ENCODE measurements at places on chromosomes 7 and 10.

DNA sequence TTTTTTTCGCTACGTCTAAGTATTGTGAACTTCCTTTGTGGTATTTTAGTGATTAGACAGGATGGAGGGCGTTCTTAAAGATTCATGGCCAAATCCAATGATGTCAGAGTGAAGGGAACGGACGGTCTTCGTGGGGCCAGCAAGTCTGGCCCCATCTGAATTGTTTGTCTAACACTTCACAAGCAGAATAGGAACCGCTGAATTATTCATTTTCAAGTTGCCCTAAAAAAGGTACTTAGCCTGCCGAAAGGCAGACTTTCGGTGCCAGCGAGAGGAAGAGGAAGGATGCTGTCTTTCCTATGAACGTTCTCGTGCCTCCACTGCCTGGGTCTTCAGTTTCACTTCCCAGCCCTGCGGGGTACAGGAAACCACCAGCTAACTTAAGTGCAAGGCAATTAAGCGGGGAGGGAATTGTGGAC lies 145.7 kb upstream of the SH2B2 start:
- H3K27ac ChIP-seq, result no peak overlapping the region
- no peak for DNase-seq
- H3K36me3 ChIP-seq, result peaks cover 3% of the 10 kb centered on the region

DNA sequence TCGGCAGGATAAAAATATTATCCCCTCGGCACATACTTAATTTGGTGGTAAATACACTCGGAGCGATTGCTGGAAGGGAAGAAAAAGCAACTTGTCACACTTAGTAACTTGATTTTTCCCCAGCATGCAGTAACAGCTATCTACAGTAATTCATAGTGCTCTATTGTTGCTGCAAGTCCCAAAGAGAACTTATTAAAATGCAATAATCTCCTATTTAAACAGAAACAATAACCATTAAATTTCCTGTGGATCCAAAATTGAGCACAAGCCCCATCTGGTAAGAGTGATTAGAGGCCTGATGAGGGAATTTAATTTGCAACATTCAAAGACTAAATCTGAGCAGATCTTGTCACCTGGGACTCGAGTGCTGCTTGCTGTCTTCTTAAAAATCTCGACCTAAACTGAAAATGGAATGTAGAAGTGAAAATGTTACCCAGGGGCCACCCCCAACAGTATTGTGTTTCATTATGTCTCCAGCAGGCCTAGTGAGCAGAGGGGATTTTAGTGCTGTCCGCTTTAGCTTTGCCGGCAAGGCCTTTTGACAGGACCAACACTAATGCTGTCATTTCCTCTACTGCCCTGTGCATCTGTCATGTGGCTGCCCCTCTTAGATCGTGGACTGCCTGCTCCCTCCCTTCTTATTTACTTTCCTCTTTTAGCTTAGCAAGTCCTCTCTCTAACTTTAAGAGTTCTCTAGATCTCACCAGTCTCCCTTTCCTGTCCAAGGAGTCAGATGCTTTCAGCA lies 639.7 kb downstream of the AUTS2 start:
- no peaks in the 10 kb centered on the region for H3K4me1 ChIP-seq
- H3K36me3 ChIP-seq, result no peaks in the 10 kb centered on the region
- DNase-seq, result no peak
- no peak overlapping the region for H3K27ac ChIP-seq
- H3K4me3 ChIP-seq, result no peak overlapping the region

- peaks cover 14% of the 10 kb centered on the region for H3K4me1 ChIP-seq
- no peaks in the 10 kb centered on the region for H3K36me3 ChIP-seq
- no peak overlapping the region for H3K4me3 ChIP-seq
- H3K27ac ChIP-seq, result no peak overlapping the region
- H3K27me3 ChIP-seq, result no peaks in the 10 kb centered on the region
Measured at GRCh38 chr10:124564881-124565280, 103.3 kb downstream of the LHPP start.

DNA sequence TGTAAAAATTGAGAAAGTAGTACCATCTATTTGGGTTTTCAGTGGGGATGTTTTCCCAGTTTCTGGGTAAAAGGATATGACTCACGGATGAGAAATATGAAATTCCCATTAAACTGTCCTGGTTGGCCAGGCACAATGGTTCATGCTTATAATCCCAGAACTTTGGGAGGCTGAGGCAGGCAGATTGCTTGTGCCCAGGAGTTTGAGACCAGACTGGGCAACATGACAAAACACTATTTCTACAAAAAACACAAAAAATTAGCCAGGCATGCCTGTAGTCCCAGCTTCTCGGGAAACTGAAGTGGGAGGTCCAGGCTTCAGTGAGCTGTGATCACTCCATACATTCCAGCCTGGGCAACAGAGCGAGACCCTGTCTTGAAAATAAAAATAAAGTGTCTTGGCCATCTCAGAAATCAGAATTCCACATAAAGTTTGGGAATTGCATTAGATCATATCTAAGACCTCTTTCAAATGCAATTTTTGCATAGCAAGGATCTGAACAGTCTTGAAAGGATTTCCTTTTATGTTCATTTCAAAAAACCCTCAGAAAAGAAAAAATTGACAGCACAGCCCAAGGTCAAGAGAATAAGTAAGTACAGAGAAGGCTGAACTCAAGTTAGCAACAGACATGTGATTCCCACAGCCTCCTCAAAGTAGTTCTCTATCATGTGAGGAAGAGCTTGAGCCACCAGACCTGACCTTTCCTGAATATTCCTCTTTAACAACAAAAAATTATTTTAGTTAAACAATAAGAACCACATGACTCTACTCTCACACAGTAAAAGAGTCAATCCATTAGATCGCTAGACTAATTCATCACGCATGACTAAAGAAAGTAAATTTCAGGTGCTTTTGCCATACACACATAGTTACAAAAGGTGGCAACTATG lies 141.5 kb upstream of the CAV2 start:
- H3K36me3 ChIP-seq, result no peaks in the 10 kb centered on the region
- H3K27ac ChIP-seq, result peak overlapping the region; percentile 68
- H3K27me3 ChIP-seq, result no peaks in the 10 kb centered on the region
- no peak for DNase-seq
- H3K4me1 ChIP-seq, result no peaks in the 10 kb centered on the region

- no peak overlapping the region for H3K4me3 ChIP-seq
- peaks cover 18% of the 10 kb centered on the region for H3K4me1 ChIP-seq
- H3K36me3 ChIP-seq, result no peaks in the 10 kb centered on the region
- no peaks in the 10 kb centered on the region for H3K27me3 ChIP-seq
- H3K27ac ChIP-seq, result no peak overlapping the region
Measured at GRCh38 chr10:17781856-17782255, 27.3 kb upstream of the MRC1 start.

GRCh38 chr7:141074997-141075396 lies 1.1 kb downstream of the TMEM178B start:
- no peak for DNase-seq
- no peak overlapping the region for H3K4me3 ChIP-seq
- H3K27ac ChIP-seq, result no peak overlapping the region
- H3K27me3 ChIP-seq, result peaks cover 58% of the 10 kb centered on the region
- H3K4me1 ChIP-seq, result no peaks in the 10 kb centered on the region
- no peaks in the 10 kb centered on the region for H3K36me3 ChIP-seq

DNA sequence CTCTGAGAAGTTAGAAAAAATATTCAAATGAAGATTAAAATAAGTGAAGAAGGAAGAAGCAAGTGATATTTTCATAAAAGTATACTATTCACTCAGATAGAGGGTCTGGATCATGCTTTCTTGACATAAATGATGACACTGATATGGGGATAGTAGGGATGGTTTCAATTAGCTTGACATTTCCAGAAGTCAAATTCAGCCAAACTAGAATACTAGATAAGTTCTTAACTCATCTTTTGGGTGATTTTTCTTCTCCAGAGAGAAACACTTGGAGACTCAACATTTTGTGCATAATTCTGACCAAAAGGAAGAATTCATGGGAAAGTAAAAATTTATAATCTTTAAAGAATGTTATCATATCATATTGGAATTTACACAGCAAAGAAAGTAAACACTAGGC lies 152.0 kb upstream of the LRGUK start:
- no peaks in the 10 kb centered on the region for H3K27me3 ChIP-seq
- no peak overlapping the region for H3K27ac ChIP-seq
- no peaks in the 10 kb centered on the region for H3K36me3 ChIP-seq

- H3K36me3 ChIP-seq, result no peaks in the 10 kb centered on the region
- no peak overlapping the region for H3K4me3 ChIP-seq
- DNase-seq, result no peak
- H3K27me3 ChIP-seq, result no peaks in the 10 kb centered on the region
- H3K27ac ChIP-seq, result no peak overlapping the region
Measured at GRCh38 chr7:11373546-11374142, 400.0 kb downstream of the PHF14 start.

DNA sequence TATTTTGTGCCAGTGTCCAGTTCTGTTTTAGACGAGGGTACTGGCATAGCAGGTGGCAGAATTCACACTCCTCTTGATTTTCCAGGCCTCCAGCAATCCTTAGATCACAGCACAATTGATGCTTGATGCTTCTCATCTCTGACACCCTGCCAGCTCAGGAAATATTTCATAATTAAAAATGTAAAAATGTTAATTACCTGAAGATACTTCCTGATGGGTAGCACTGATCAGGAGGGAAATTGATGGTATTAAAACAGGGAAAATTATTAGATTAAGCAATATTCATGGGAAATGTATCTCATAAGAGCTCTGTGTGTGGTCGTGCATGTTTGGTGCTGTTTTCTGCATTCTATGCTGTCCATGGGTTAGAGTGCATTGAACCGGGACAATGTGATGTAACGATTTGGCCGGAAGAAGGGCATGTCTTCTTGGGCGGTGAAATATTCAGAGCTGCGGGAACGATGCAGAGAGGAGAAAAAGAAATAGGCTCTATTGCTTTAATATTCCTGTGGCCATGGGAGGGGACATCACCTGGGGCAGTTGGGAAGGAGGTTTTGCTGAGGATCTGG lies 43.7 kb upstream of the MKI67 start:
- no peak overlapping the region for H3K27ac ChIP-seq
- no peaks in the 10 kb centered on the region for H3K4me1 ChIP-seq
- DNase-seq, result no peak
- H3K36me3 ChIP-seq, result no peaks in the 10 kb centered on the region

GRCh38 chr7:118755067-118755625 lies 530.6 kb downstream of the ANKRD7 start:
- no peak overlapping the region for H3K27ac ChIP-seq
- DNase-seq, result no peak
- H3K4me3 ChIP-seq, result no peak overlapping the region

- H3K4me3 ChIP-seq, result no peak overlapping the region
- H3K27ac ChIP-seq, result no peak overlapping the region
- DNase-seq, result no peak
- no peaks in the 10 kb centered on the region for H3K36me3 ChIP-seq
- H3K4me1 ChIP-seq, result no peaks in the 10 kb centered on the region
Measured at GRCh38 chr7:113561446-113561845, 357.4 kb downstream of the PPP1R3A start.

GRCh38 chr7:137469191-137469811 lies 125.8 kb upstream of the PTN start:
- H3K4me1 ChIP-seq, result no peaks in the 10 kb centered on the region
- no peaks in the 10 kb centered on the region for H3K27me3 ChIP-seq
- no peak overlapping the region for H3K4me3 ChIP-seq
- H3K36me3 ChIP-seq, result no peaks in the 10 kb centered on the region
- no peak overlapping the region for H3K27ac ChIP-seq

DNA sequence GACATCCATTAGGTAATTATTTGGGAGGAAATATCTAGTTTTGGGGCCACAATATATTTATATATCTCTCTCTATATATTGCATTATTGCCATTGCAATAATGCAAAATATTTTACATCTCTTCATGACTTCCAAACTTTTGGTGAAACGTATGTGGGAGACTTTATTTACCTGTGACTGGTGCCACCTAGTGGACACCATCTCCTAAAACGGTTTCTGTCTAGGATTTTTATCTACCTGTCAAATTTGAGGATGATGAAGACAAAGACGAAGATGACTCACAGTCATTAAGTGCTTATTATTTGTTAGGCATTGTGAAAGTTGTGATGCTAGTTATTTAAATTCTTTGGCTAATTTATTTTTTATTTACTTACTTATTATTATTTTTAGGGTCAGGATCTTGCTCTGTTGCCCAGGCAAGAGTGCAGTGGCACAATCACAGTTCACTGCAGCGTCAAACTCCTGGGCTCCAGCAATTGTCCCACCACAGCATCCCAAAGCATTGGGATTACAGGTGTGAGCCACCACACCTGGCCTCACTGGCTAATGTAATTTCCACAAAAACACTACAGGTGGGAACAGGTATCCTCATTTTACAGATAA lies 18.7 kb upstream of the CBLL1 start:
- H3K36me3 ChIP-seq, result no peaks in the 10 kb centered on the region
- no peak overlapping the region for H3K4me3 ChIP-seq
- no peaks in the 10 kb centered on the region for H3K27me3 ChIP-seq
- no peaks in the 10 kb centered on the region for H3K4me1 ChIP-seq
- H3K27ac ChIP-seq, result no peak overlapping the region

GRCh38 chr7:138207555-138207971 lies 131.3 kb downstream of the AKR1D1 start:
- no peaks in the 10 kb centered on the region for H3K27me3 ChIP-seq
- H3K36me3 ChIP-seq, result no peaks in the 10 kb centered on the region
- H3K27ac ChIP-seq, result no peak overlapping the region
- no peak overlapping the region for H3K4me3 ChIP-seq

- H3K36me3 ChIP-seq, result no peaks in the 10 kb centered on the region
- no peak overlapping the region for H3K4me3 ChIP-seq
- H3K4me1 ChIP-seq, result no peaks in the 10 kb centered on the region
- no peaks in the 10 kb centered on the region for H3K27me3 ChIP-seq
- no peak for DNase-seq
- H3K27ac ChIP-seq, result no peak overlapping the region
Measured at GRCh38 chr10:60473557-60473956, 83.9 kb upstream of the ANK3 start.

DNA sequence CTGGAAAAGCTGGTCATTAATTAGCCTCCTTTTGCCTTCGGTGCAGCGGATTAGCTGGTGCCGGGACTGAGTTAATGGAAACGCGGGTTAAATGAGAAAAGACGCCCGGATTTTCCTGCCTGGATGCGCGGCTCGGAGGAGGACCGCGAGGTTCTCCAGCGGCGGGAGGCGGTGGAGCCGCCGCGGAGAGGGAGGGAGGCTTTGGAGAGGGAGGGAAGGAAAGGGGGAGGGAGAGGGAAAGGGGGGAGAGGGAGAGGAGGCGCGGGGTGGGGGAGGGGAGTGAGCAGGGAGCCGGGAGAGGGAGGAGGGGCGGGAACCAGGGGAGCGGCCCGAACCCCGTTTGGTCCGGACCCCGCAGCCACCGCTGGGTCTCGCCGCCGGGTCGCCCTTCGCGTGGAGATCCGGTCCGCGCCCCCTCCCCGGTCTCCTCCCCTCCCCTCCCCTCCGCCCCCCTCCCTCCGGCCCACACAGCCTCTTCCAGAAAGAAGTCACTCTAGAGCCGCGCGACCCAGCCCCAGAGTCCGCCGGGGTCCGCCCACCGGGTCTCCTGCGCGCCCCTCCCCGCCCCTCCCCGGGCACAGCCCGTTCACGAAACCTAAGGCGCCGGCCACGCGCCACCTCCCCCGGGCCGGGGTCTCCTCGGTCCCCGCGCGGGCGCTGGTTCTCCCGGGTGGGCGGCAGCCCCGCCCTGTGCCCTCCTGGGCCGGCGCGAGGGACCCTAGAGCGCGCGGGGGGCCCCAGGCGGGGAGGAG lies 347.5 kb downstream of the DNAJB6 start:
- H3K4me3 ChIP-seq, result no peak overlapping the region
- H3K4me1 ChIP-seq, result peaks cover 2% of the 10 kb centered on the region
- DNase-seq, result no peak
- H3K27ac ChIP-seq, result no peak overlapping the region
- H3K36me3 ChIP-seq, result no peaks in the 10 kb centered on the region
